CD4-positive, alpha-beta T cell treated with Interleukin-6 for 4 hours (primary cell): ENCODE measurements at places on chromosomes 7 and 10.

- no peak for DNase-seq
Measured at GRCh38 chr10:31871266-31872065, 57.2 kb downstream of the ARHGAP12 start.

GRCh38 chr10:3790858-3791257 is 5.8 kb upstream of the KLF6 start:
- no peak for DNase-seq

GRCh38 chr10:34522546-34522945 is 292.6 kb downstream of the PARD3 start:
- DNase-seq: no peak

DNA sequence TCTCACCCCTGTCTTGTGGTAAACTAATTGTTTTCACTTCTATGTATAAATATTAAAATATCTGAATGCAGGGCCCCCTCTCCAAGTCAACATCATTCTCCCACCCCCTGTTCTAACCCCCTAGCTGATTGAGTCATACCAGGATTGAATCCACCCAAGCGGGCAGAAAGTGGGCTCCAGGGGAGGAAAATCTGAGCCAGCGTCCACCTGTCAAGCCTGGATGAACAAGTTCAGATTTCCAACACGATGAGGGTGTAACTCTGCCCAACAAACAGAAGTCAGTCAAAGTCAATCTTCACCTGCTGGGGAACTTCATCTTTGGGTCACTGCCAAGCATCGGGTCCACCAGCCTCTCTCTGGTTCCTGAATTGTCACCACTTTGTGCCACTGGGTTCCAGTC is 162.9 kb upstream of the CELF2 start:
- no peak for DNase-seq
